ENCODE measurements at places on chromosomes 7 and 10. TPM values are rescaled to one million over a fixed set of nuclear protein-coding genes. Genes with fewer than 3 reads are reported as not detected.

DNA sequence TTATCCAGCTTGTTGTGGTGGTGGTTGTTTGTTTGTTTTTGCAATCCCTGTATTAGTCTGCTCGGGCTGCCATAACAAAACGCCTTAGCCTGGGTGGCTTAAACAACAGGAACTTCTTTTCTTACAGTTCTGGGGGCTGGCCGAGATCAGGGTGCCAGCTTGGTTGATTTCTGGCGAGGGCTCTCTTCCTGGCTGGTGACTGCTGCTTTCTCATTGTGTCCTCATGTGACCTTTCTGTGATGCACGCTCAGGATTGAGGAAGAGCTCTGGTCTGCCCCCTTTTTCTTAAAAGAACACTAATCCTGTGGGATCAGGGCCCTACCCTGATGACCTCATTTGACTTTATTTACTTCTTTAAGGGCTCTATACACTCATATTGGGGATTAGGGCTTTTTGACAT lies 107.1 kb upstream of the NRP1 start:
- H3K27ac ChIP-seq = no peak overlapping the region
- no peak for DNase-seq
- no peaks in the 10 kb centered on the region for H3K27me3 ChIP-seq
- H3K4me3 ChIP-seq = no peak overlapping the region
- H3K36me3 ChIP-seq = no peaks in the 10 kb centered on the region

- peaks cover 27% of the 10 kb centered on the region for H3K36me3 ChIP-seq
- no peaks in the 10 kb centered on the region for H3K27me3 ChIP-seq
- H3K27ac ChIP-seq = no peak overlapping the region
- no peak overlapping the region for H3K4me3 ChIP-seq
These were observed 7.3 kb upstream of the TAF3 start for GRCh38 chr10:7811000-7811399.

DNA sequence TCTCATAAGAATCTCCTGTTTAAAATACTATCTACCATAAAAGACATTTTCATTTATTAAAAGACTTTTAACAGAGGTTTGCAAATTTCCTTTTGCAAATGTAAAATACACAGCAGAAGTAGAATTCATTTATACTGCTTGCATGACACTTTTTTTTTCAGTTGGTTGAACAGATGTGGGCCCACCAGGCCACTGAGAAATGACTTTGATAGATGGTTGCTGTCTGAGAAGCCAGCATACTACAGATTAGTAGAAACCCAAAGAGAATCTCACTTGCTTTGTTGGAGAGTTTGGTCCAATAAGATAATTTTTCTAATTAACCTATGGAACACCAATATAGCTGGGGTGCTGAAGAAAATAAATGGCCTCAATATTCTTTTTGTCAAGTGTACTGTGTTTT lies 66.3 kb downstream of the PHF14 start:
- H3K27me3 ChIP-seq = no peaks in the 10 kb centered on the region
- H3K27ac ChIP-seq = no peak overlapping the region
- DNase-seq = no peak
- peaks cover 66% of the 10 kb centered on the region for H3K36me3 ChIP-seq
- H3K4me3 ChIP-seq = no peak overlapping the region
- H3K4me1 ChIP-seq = no peaks in the 10 kb centered on the region

GRCh38 chr10:70901276-70901878 lies 13.0 kb upstream of the PCBD1 start:
- H3K4me1 ChIP-seq = peaks cover 18% of the 10 kb centered on the region
- DNase-seq = no peak
- H3K36me3 ChIP-seq = no peaks in the 10 kb centered on the region
- no peak overlapping the region for H3K27ac ChIP-seq

The MYPN gene
- not detected for total RNA-seq

The DNTT gene
- not detected for total RNA-seq

The NYAP1 gene
- total RNA-seq = 7.6 TPM
